ENCODE measurements at places on chromosomes 4 and X.

DNA sequence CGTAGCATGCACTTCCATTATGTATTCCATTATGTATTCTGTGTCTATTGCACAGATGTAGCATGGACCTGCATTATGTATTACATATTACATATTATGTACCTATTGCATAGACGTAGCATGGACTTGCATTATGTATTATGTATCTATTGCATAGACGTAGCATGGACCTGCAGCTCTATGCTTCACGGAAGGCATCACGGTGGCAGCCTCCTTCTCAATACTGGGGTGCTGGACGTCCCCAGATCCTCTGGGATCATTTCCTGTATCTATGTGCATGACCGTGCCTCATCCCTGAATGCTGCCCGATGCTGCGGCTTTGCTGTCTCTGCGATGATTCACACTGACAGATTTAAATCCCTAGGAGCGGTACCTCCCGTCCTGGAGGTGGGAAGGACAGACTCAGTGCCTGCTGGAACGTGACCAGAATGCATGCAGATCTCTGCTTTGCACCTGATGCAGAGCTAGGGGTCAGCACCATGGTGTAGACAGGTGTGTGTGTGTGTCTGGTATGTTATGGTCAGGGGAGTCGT, 317.5 kb downstream of the DHRSX start:
- no peak for DNase-seq

GRCh38 chrX:41982953-41983352, 59.6 kb upstream of the CASK start:
- no peak for DNase-seq

- DNase-seq: no peak
Observed at GRCh38 chr4:140717313-140717712, 38.9 kb downstream of the TBC1D9 start.

GRCh38 chrX:24466025-24466424, 939 bp downstream of the PDK3 start:
- no peak for DNase-seq

- peak; percentile 13 for DNase-seq
Observed at GRCh38 chr4:87973283-87974169, 2.0 kb upstream of the SPP1 start.

DNA sequence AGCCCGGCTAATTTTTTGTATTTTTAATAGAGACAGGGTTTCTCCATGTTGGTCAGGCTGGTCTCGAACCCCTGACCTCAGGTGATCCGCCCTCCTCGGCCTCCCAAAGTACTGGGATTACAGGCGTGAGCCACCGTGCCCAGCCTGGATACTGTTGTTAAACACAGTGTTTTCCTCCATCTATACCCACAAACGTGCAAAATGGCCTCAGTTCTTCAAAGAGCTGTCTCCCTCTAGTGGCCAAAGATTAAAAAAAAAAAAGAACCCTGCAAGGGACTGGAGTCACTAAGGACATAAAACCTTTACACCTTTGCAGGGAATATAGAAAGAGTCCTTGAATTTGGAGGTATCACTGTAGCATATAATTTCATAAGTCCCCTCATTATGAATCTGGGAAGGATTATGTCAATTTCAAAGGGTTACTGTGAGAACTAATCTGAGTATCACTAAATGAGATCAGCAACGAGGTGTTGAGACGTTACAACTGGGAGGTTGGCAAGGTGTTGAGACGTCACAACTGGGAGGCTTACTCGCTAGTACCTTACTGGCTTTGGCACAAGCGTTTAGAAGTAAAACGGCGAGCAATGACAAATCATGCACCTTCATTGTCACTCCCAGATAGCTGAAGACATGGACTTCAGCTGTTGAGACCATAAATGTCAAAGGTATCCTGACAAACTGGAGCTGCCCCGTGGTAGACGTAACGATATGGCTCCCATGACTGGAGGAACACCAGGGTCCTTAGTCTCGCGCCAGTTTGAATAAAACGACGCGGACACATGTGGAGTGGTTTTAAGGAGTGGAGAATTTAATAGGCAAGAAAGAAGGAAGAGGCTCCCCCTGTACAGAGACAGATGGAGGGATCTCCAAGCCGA, 33.4 kb upstream of the ENPP6 start:
- DNase-seq: no peak

GRCh38 chr4:145183023-145183422, 2.6 kb upstream of the OTUD4 start:
- no peak for DNase-seq

- DNase-seq: no peak
Observed at GRCh38 chrX:26470941-26471340, 255.0 kb downstream of the MAGEB5 start.

DNA sequence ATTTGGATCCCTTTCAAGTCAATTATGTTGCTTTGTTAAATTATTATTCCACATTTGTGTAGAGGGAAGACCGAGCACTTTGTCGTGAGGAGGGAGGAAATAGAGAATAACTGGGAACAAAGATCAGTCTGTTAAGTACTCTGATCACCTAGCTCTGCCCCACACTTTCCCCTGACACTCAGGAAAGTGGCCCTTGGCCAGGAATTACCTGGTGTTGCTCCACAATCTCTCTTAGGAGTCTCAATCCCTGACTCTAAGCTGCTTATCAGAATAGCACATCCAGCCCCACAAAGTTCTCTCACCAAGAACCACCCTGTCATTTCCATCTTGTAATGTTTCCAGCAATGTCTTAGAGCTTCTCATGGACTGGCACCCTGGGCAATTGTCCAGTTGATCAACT, 83.8 kb upstream of the BMPR1B start:
- no peak for DNase-seq

DNA sequence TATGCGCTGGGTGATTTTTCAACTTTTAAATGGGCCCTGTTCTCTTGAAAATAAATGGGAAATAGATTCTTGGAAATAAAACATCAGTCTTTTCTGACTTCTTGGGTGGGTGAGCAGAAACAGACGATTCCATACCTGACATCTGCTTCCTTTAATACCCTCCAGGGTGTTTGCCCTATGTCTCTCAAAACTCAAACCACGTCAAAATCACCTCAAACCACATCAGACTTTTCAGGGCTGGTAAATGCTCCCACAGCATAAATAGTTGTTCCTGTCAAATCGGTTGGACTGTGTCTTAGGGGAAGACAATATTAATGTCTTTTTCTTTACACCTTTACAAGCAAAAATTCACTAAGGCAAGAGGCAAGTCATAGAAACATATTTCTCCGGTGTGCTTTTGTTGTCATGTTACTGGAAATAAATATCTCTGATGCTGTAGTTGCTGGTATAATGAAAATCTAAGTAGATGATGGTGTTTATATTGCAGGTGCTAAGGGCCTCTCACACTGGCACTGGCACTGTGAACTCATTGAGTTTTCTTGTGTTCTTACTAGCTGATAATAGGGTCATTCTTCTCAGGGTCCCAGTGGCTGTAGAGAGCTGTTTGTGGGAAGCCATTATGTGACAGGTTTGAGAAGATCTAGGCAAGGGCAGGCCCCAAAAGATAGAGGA, 380.4 kb downstream of the RAPGEF2 start:
- DNase-seq: no peak

DNA sequence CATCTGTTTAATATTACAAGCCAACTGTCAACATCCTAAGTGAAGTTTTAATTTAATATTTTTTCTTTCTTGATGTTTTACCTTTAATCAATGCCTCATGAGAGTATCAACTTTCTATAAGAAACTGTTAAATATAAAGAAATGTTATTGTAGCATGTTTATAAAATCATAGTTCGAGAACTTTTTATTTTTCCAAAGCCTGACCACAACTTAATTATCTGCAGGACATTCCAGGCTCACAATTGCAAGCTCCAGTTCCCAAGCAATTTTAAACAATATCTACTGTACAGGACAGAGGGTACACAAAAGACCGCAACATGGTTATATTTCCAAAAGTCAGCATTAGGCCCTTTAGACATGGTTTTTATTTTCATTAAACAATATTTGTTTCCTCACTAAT, 20.1 kb downstream of the STX18 start:
- no peak for DNase-seq

DNA sequence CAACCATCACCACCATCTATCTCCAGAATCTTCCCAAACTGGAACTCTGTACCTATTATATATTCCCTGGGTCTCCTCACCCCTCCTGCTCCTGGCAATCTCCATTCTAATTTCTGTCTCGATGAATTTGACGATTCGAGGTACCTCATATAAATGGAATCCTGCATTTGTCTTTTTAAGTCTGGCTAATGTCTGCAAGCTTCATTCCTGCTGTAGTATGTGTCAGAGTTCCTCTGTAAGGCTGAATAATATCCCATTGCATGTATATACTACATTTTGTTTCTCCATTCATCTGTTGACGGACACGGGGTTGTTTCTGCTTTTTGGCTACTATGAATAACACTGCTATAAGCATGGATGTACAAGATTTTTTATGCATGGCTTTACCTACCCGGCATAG, 19.5 kb downstream of the PRKG2 start:
- DNase-seq: no peak

Measured in urinary bladder (tissue), 4 donors.